Kidney tubule cell (primary cell): ENCODE measurements at places on chromosomes 3 and 15.
A peak's percentile ranks its signal among the peaks of the same experiment; 100 is the strongest.

DNA sequence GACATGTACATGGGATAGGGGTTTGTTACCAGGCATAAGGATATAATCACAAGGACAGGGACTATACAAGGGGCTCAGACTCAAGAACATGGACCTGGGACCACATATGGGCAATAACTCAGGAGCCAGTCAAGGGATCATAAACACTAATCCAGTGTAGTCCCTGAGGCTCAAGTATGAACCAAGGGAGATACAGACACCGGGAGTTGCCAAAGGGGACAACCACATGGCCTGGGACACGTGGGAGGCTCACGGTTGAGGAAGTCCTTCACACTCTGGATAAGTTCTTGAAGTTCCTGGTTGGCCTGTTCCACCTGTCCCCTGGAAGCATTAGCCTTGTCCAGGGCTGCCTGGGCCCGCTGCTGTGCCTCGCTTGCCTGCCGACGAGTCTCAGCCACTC is 1.8 kb upstream of the USP19 start:
- DNase-seq, result no peak

GRCh38 chr3:124862006-124862405 is 25.2 kb downstream of the ITGB5 start:
- no peak for DNase-seq

GRCh38 chr15:83115831-83116565 is 8.6 kb downstream of the TM6SF1 start:
- DNase-seq, result peak; percentile 8

GRCh38 chr3:65619451-65619881 is 419.3 kb downstream of the MAGI1 start:
- DNase-seq, result peak; percentile 8

- peak; percentile 4 for DNase-seq
These were observed 312.0 kb upstream of the CCDC54 start for GRCh38 chr3:107065094-107065861.

DNA sequence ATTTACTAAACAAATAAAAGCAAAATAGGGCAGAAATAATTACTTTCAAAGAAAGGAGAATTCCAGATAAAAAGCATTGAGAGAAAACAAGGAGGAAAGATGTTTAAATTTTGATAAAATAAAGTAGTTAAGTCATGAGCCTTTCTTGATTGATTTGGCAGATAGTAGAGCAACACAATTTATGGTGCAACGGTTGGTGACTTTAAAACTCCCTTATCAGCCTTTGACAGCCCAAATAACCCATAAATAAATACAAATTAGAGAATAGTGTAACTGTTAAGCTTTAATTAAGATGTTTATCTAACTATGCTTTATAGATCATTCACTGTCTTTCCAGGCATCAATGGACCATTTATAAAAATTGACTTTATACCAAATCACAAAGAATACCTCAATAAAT is 54.0 kb upstream of the EIF1B start:
- no peak for DNase-seq

DNA sequence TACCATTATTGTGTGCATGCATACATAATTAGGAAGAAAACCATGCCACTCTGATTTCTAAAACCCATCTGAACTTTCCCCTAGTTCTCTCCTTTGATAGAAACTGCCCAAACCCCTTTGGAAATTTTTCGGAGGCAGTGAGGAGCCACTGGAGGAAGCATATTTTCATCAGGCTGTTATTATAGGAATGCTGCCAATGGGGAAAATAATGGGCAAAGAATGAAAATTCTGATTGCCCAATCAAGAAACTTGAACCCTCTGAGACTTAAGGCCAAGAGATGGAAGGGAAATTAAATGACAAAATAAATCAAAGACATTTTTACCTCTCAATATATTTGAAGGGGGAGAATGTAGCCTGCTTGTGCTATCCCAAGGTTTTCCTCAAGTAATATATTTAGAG is 376.0 kb upstream of the PDZRN3 start:
- no peak for DNase-seq

DNA sequence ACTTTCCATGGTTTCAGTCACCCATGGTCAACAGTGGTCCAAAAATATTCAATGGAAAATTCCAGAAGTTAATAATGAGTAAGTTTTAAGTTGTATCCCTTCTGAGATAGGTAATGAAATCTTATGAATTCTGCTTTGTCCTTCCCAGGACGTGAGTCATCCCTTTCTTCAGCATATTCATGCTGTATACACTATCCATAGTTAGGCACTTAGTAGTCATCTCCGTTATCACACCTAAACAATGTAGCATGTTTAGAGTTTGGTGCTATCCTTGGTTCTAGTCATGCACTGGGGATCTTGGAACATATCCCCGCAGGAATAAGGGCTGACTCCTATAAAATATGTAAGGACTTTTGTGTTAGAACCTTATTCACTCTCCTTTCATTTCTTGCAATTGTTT is 153.2 kb downstream of the UNC13C start:
- DNase-seq, result peak; percentile 72

DNA sequence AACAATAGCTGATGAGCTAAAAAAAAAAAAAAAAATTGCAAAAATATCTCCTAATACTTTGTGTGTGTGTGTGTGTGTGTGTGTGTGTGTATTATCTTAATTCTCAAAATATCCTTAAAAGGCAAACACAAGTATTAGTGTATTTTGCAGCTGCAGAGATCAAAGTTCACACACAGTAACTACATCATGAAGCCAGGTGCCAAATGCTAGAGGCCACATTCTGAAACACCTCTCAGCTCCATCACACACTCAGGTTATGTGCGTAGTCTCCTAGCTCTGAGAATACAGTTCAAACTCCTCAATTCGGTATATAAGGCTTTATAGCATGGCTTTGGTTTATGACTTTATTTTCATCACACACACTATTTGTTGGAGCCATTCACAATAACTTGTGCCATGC is 33.5 kb upstream of the PPARG start:
- no peak for DNase-seq

GRCh38 chr3:32474201-32474600 is 28.5 kb downstream of the CMTM6 start:
- DNase-seq, result no peak

GRCh38 chr15:27850050-27850449 is 249.1 kb downstream of the OCA2 start:
- no peak for DNase-seq

DNA sequence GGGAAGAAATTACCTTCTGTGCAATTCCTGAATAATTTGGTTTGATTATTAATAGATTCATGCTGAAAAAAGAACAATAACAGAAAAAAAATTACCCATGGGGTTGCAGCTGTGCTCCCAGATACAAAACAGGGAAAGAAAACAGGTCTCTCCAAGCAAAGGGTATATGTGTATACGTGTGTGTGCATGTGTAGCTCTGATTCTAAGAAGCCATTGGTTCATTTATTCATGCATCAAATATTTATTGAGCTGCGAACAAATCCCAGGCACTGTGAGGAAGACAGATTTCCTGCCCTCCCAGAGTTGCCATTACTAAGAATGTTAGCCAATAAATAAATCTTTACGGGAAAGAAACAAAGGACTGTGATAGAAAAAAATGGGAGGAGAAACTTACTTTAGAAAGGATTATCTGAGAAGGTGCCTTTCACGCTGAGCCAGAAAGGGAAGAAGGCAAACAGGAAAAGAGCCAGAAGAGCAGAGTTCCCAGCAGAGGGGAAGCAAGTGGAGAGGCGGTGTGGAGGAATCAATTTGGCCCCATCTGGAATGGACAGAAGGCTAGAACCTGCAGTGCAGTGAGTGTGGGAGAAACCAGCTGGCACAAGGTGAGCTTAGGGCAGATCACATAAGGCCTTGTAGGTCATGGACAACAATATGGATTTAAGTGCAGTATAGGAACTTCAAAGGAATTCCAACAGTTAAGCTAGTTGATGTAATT is 20.7 kb downstream of the CHL1 start:
- DNase-seq, result no peak
